Right renal pelvis (tissue), 4 donors: ENCODE measurements at places on chromosomes 2 and 18. TPM values are rescaled to one million over a fixed set of nuclear protein-coding genes. Genes with fewer than 3 reads are reported as not detected.

- DNase-seq, result no peak
Measured at GRCh38 chr2:71826826-71827523, 320.7 kb downstream of the CYP26B1 start.

DNA sequence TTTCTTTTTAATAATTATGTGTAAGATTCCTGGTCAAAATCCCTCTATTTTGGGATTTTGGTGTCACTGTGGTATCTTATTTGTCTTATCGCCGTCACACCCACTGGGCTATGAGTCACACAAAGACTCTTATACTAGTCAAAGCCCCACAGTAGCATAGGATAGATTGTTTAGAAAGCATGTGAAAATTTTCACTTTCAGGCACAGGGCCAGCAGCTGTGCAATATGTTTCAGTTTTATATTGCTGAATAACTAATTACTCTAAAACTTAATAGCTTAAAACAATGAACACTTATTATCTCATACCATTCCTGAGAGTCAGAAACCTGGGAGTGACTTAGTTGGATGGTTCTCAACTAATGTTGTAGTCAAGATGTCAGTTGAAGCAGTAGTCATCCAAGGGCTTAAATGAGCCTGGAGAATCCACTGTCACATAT, 24.0 kb downstream of the CFAP210 start:
- no peak for DNase-seq

The CFAP65 gene
- polyA plus RNA-seq, result 0.24 TPM

DNA sequence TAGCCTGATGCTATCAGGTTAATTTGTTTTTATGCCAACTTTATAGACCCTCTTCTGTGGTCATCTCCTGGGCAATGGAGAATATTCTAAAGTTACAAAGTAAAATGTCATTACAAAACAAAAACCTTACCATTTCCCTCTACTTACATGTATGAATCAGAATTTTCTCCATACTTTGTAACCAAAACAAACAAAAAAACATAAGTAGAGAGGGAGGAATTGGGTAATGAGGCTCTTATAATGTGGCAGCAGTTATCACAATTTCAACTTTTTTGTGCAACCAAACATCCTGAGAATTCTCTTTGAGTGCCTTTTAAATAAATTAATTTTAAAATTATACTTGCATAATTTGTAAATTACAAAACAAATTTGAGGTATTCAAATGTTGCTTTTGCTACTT, 332.8 kb downstream of the TXNL1 start:
- DNase-seq, result no peak

The IL36A gene
- not detected for polyA plus RNA-seq

The HOXD8 gene
- polyA plus RNA-seq, result 231 TPM

DNA sequence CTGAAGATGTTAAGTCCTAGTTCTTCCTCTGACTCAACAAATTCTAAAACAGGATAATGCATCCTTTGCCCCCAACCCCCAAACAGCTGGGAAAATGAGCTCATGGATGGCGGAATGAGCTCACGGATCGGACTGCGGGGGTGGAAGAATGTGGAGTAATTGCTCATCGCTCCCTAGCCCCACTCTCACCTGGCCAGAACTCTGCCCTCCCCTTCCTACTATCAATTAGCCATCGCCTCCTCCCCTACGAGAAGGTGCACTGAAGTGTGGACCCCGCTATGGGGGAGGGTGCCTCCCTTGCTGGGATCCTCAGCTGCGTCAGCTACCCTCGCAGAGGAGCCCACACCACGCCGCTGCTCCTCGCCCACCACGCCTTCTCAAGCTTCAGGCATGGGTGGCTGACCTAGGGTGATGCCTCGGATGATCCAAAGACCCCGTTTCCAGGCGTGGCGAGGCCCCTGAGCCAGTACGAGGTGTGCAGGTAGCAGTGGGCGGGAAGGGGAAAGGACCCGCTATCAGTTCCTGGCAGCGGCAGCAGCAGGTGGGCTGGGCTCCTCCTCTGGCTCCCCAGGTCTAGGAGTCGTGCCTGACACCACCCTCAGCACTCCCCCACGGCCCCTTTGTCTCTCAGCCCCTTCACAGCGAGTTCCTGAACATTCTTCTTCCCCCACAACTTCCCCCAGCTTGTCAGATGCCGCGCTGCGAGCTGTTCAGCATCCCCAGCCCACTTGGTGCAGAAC, 82.1 kb upstream of the POMC start:
- DNase-seq, result no peak

- DNase-seq, result no peak
Measured at GRCh38 chr2:109475531-109476210, 138.1 kb downstream of the SEPTIN10 start.
